CD4-positive, alpha-beta T cell treated with Interleukin-15 for 4 hours (primary cell): ENCODE measurements at places on chromosomes 2 and 18.
A peak's percentile ranks its signal among the peaks of the same experiment; 100 is the strongest.

DNA sequence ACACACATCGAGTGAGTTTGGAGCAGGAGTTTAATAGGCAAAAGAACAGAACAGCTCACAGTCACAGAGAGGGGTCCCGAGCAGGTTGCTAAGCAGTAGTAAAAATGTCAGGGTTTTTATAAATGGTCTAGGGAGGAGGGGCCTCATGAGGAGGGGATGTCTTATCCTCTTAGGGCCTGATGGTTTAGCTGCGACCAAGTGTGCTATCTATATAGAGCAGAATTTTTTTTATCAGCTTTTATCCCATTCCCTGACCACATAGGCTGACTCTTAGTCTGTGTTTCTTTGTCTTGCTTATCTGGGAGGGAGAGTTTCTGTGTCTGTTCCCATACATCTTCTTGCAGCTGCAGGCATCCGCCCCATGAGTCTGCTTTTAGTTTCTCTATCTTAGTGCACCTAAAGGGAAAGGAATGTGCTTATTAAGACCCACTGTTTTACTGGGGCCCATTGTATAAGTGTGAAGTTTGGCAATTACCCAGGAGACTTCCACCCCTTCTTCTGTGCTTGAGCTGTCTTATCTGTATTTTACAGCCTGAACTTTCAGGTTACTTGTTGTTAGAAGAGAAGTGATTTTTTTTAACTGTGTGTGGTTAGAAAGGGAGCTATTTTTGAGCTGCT is 30.4 kb upstream of the GMCL1 start:
- DNase-seq = no peak

- peak; percentile 33 for DNase-seq
Measured at GRCh38 chr18:62523631-62524439, 1.0 kb downstream of the ZCCHC2 start.

- DNase-seq = no peak
Measured at GRCh38 chr2:240604291-240604938, 17.9 kb downstream of the CAPN10 start.

GRCh38 chr2:215394102-215394805 is 41.6 kb downstream of the FN1 start:
- DNase-seq = no peak

GRCh38 chr2:85953476-85953875 is 64.7 kb upstream of the ST3GAL5 start:
- no peak for DNase-seq

DNA sequence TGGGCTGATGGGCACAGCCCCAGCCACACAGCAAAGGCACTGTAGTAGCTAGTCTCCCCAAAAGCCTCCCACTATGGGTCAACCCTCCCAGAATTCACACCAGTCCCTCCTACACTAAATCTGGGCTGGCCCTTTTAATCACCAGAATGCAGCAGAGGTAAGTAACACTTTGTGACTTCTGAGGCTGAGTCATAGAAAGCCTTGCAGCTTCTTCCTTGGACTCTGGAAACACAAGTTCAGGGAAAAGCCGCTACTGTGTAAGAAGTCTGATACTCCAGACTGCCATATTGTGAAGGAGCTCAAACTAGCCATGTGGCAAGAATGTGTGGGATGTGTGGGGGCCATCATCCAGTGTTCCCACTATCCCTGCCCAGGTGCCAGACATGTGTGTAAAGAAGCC is 19.0 kb upstream of the SIX2 start:
- DNase-seq = no peak

- no peak for DNase-seq
Measured at GRCh38 chr2:241538838-241539615, 19.5 kb upstream of the BOK start.

DNA sequence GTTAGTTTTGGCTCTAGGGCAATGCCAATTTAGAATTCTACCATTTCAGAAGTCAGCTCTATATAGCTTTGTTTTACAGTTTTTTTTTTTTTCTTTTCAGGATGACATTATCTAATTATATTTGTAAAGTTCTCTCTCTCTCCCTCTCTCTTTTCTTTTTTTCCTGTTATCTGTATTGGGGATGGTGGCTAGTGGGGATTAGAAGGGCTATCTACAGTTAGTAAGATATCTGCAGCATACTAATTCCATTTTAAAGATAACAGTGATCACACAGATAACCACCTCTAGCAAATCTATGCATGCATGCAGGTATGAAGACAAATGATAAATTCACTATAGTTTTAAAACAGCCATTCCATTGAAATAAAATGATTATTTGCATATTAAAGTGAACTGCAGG is 438.9 kb downstream of the ERBB4 start:
- DNase-seq = no peak

DNA sequence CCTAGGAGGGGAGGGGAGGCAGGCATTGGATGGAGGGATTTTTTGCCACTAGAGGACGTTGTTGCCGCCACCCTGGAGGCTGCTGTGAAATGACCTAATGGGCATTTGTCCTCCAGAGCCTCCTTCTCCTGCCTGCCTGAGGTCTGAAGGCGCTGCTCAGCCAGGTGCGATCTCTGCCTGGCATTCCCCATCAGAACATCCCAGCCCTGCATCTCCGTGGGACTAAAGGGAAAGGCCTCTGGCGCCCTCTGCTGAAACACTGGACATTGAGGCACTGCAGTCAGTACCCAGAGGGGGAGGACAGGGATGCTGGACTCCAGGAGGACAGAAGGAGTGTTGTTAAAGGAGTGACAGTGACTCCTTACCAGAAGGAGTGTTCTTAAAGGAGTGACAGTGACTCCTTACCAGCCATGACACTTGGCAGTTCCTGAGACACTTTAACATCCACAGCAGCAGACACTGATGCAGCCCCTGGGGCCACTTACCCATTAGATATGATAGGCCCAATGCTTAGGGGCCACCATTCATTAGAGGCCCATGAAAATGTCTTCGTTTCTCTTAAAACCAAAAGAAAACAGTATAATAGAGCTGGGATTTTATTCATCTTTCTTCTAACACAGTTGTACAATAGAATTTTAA is 17.0 kb downstream of the THNSL2 start:
- DNase-seq = no peak

- peak; percentile 88 for DNase-seq
Measured at GRCh38 chr18:23828426-23828825, 139.2 kb downstream of the LAMA3 start.

- DNase-seq = no peak
Measured at GRCh38 chr18:23693846-23694245, 4.6 kb downstream of the LAMA3 start.

DNA sequence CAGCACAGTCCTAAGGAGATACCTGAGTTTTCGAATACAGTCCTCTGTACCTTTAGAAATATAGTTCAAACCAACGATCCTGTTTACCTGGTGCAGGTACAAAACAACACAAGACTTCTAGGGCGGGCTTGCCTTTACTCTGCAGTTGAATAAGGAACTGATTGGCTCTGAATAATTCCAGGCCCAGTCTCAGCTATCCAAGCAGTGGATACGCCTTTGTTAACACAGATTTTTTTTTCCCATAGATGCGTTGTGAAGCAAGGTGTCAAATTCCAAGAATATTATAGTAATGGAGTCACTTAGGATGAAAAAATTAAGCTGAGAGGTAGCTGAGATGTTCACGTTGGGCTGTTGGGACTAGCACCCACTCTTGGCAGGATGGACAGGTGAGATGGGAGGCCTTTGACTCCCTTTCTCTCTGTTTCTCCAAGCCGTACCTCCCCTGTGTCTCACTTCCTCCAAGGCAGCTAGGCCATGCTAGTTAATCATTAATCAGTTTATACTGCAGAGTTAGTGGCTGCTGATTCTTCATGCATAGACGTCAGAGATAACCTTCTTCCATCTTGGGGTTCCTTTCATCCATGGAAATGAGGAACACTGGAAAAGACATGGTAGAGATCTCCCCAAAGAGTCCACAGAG is 380.8 kb upstream of the ACVR2A start:
- DNase-seq = no peak

DNA sequence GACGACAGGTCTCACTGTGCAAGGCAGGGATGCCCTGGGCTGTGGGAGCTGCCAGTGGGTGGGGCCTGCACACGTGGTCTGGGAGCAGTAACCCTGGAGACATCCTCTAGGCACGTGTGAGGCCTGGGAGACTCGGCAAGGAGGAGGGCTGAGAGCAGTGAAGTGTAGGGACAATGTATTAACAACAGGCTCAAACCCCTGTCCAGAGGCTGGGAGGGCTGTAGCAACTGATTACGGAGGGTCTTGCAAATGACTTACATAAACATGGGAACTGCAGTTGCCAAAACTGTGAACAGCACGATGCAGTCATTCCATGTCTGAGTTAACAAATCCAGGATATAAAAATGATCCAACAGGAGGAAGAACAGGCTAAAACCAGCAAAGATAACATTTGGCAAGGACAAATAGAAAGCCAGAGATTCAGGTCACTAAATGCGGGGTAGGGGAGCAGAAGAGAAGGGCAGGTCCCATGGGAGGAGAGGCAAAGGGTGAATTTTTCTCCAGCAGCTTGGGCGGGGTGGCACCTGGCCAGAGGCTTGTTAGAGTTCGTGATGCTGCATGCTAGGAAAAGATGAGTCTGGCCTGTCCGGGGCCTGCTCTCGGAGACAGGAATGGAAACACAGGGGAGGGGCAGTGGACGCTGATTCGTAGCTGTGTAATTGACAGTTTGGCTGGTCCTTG is 44.9 kb downstream of the CYP27C1 start:
- DNase-seq = no peak

DNA sequence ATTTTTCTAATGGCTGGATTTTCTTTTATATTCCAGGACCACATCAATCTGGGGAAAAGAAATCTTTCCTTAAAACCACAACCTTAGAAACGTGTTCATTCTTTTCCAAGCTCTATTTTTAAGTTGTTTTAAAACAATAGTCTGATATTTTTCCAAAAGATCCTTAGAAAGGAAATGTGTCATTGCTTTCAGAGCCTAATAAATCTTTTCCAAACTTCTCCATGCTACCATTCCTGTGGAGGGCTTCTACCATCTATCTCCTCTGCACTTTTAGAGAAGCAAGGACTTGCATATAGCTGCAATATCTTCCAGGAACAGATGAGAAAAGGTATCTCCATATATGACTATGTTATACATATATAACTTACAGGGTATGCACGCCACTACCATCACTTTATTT is 21.2 kb downstream of the WDFY1 start:
- DNase-seq = no peak

DNA sequence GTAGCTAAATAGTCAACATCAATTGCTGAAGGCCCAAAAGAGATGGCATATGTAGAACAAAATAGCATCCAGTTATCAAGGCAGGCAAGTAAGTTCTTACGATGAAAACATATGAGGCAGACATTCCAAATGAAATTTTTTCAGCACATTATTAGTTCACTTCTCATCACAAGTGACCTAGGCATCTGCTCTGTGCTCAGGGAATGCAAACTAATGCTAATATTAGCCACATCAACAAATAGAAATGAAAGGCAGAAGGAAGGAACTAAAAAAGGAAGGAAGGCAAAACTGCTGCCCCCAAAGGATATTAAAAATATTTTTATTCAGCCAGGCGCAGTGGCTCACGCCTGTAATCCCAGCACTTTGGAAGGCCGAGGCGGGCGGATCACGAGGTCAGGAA is 51.2 kb upstream of the ROCK1 start:
- no peak for DNase-seq

DNA sequence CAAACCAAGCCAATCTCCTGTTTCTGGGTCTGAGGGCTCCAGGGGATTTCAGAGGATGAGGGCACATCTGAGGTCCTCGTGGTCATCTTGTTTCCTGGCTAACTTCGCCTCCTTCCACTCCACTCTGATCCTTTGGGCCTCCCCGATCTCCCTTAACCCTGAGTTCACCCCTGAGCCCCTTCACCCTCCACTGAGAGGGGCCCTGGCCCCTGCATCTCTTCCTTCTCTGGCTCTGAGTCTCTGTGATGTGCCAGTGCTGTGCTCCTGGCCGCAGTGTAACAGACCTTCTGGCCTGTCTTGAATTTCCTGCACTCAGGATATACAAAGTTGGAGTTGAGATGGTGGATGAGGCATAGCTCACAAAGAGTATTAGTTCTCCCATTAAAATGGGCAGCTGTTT is 84.7 kb upstream of the BOD1L2 start:
- DNase-seq = no peak

- DNase-seq = no peak
Measured at GRCh38 chr18:28691496-28691840, 514.5 kb upstream of the CDH2 start.

DNA sequence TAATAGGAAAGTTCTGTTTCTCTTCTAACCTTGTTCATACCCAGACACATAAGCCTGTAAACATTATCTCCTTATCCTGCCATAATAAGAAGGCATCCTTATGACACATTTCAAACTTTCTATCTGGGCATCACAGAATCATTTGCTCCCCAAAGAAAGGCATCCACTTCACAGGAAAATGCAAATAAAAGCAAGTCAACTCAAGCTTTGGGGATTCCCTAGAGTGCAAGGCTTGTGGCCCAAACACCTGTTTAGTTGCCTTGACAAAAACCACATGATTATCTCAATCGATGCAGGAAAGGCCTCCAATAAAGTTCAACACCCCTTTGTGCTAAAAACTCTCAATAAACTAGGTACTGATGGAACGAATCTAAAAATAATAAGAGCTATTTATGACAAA is 195.7 kb upstream of the GALNT5 start:
- no peak for DNase-seq

- no peak for DNase-seq
Measured at GRCh38 chr2:216695401-216695821, at the start of gene IGFBP5. Gene IGFBP5 (minus strand): TSS chr2:216695549. CDS start chr2:216694775, 774 bp downstream.

DNA sequence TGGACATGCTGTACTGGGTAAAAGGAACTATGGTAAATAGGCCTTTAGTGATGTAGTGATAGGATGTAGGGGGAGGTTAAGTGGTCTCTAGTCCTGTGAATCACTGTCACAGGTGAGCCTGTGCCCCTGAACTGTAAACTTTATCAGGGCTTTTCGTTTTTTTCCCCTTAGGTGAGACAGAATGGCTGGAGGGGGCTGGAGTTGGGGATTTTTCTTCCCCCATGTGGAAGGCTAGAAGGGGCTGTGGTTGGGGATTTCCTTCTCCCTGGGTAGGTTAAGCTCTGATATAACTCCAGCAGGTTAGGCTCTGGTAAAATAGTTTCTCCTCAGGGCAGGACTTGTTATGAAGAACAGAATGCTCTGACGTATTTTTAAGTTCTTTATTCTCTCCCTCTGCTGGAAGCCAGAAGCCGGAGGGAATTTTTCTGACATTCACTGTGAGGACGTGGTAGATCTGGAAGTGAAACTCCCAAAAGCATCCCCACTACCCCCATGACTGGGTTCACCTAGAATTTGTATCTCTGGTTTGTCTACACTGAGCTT is 28.5 kb downstream of the PIKFYVE start:
- DNase-seq = no peak

GRCh38 chr2:185291035-185291647 is 447.5 kb upstream of the FSIP2 start:
- DNase-seq = no peak

- DNase-seq = no peak
Measured at GRCh38 chr2:205937211-205937610, 148.8 kb downstream of the INO80D start.

- no peak for DNase-seq
Measured at GRCh38 chr2:138994502-138994901, 214.3 kb upstream of the NXPH2 start.

- DNase-seq = no peak
Measured at GRCh38 chr2:194260185-194260584, 1396.8 kb upstream of the SLC39A10 start.

- DNase-seq = no peak
Measured at GRCh38 chr2:33384599-33384961, 91.9 kb upstream of the RASGRP3 start.

GRCh38 chr2:197997083-197997541 is 192.7 kb downstream of the PLCL1 start:
- DNase-seq = no peak
